ENCODE measurements at places on chromosomes 6 and 20.

- peak; percentile 39 for DNase-seq
These were observed 11.4 kb downstream of the GPX5 start for GRCh38 chr6:28537065-28537464.

DNA sequence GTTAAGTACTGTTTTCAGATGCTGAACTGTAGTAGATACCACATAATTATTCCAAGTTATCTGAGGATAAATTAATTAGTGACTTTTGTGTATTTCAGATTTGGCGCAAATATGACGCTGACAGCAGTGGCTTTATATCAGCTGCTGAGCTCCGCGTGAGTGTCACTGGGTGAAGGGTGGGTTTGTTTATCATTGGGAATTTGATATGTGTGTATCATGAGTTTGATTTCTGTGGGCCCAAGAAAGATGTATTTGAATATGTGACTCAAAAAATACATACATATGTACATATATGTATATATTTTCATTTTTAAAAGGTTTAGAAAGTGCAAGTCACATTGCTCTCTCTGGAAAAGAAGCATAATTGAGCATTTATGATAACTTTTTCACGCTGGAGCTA is 17.4 kb downstream of the SCGN start:
- no peak for DNase-seq

- no peak for DNase-seq
These were observed 5.9 kb downstream of the MAP7 start for GRCh38 chr6:136544326-136544725.

- DNase-seq, result no peak
These were observed 987 bp downstream of the TMEM181 start for GRCh38 chr6:158560836-158561320.

DNA sequence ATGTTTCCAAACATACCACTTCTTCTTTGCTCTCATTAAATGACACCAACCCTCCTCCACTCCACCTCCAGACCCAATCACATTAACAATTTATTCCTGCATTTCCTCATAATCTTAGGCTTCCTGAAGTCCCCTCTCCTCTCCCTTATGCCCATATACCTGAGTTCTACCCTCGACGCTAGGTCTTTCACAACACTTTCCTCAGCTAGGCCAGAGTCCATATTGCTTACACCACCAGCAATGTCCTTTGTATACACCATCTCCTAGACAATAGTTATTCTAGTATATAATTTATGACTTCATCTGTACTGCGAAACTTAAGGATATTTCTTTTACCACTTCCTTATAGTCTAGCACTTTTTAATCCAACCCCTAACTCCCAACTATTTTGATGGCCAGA is 47.7 kb downstream of the SIM1 start:
- DNase-seq, result no peak

GRCh38 chr20:6866741-6867140 is 99.3 kb downstream of the BMP2 start:
- DNase-seq, result no peak

GRCh38 chr20:10565922-10566897 is 107.6 kb downstream of the JAG1 start:
- no peak for DNase-seq

DNA sequence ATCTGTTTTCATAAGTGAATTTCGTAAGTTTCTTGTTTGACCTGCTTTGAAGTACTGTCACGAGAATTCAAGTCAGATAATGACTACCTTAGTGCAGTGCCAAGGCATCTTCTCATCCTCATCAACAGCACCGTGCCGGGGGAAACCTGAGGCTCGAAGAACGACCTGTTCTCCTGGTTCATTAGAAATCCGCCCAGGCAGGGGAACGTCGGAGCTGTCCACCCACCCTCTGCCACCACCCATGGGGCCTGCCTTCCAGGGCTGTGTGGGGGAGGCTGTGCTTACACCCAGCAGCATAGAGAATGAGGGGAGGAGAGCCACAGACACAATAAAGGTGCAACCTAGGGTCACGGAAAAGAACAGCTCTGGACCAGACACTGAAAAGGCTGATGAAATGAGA is 101.6 kb downstream of the RAMACL start:
- DNase-seq, result no peak

DNA sequence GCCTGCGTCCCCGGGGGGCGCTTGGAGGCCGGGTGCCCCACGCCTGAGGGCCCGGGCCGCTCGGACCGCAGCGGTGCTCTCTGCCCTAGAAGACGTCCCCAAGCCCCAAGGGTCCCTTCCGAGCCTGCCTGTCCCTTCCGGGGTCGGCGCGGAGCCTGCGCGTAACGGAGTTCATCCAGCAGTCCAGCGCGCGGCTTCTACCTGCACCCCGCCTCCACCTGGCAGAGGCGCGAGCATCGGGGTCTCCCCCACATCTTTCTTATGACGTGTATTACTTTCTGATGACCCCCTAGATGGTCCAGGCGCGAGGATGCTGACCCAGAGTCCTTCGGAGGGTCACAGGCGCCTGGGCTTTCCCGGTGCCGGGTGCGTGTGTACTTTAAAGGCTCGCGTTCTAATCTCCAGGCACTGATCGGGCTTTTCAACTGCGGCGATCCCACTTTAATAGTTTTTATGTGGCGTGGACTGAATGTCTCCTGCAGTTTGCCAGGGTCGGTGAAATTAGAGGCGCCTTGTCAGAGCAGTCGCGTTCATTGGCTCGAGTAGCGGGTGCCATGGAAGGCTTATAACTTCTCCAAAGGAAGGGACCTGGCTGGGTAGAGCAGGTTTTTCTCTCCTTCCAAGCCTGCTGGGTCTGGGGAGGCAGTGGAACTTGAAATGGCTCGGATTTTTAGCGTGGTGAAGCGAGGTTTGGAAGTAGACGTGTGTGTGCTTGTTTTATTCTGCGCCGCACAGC is 912 bp downstream of the EYA4 start:
- no peak for DNase-seq

DNA sequence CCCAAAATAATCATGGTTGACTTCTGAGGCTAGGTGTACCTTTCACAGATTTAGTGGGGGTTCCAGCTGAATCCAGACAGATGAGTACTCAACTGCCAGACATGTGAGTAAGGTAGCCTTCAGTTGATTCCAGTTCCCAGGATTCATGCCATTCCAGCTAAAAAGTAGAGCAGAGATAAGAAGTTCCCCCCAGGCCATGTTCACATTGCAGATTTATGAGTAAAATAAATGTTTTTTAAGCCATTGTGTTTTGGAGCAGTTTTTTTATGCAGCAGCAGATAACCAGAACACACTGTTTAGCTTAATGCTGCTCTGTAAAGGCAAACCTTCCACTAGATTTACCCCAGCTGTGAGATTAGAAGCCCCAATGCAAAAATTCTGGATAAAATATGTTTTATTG is 245.0 kb downstream of the RFPL4B start:
- DNase-seq, result no peak

DNA sequence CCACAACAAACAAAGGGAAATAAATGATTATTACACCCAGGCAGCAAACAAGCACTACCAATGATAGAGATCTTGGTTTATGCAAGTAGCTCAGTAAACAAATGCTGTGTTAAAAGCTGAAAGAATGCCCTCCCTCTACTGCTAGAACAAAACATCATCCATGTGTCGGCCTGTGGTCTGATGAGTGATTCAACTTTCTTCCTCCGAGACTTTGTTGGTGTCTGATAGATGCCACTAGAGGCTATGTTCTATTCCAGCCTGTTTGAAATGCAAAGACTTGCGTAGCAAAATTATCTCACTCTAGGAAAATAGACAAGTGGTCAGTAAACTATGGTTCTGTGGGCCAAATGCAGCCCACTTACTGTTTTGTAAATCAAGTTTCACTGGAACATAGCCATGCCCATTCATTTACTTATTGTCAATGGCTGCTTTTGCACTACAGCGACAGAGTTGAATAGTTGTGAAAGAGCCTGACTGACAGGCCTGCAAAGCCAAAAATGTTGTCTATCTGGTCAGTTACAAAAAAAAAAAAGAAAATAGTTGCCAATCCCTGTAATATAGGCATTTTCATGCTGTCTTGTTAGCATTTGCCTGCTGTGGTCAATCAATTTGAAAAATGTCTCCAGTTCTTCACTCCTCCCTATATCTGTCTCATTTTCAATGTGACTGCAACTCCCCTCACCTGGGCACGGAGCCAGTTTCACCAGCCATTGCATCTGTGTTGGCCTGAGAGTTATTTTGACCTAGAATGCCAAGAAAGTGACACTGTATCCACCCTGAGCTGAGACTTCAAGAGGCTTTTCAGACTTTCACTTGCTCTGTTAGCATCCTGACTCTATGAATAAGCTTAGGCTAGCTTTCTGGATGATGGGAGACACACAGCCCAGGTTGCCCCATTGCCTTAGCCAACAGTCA is 544.6 kb upstream of the BTBD3 start:
- DNase-seq, result no peak

DNA sequence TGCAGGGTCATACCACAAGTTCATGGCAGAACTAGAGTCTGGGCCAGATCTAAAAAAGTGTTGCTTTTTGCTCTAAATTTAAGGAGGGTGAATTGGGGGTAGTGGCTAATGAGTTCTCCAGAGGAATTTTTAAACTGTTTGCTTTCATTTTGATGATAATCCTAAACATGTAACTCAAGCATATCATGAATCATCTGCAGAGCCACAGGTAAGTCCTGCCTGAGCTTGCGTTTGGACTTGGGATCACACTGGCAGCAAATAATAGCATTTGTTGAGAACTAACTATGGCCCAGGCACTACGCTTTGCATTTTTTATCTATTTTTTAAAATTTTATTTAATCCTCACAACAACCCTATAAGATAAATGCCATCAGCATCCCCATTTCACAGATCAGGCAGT is 27.4 kb downstream of the FAM110A start:
- DNase-seq, result no peak

DNA sequence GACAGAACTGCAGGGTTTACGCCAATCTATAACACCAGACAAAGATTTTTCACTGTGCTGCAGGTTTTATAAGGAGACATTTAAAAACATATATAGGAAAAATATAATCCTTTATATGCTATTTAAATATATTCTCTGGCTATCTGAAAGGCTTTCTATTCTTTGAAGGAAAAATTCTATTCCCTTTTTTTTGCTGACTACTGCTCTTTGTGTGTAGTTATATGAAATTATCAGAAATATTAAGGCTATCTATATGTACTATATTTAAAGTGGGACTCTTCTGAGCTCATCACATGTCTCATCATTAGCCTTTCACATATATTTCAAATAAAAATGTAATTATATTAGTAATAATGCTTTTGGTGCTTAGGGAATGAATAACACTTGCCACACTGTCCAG is 930.7 kb downstream of the EYS start:
- DNase-seq, result no peak

DNA sequence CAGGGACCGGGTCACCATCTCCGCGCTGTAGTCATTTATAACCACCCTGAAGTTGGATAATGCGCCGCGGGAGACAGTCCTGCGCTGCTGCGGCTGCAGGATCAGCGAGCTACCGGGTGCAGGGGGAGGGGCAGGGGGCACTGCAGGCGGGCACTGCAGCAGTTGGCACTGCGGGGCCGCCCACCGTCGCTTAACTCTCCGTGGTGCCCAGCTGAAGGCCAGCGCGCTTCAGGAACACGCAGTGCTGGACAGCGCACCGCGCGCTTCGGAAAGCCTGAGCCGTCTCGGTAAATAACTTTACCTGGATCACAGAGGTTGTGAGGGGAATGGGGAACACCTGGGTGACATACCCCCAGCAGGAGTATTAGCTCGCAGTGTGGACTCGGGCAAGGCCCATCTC is 12.4 kb upstream of the LRFN2 start:
- DNase-seq, result no peak

DNA sequence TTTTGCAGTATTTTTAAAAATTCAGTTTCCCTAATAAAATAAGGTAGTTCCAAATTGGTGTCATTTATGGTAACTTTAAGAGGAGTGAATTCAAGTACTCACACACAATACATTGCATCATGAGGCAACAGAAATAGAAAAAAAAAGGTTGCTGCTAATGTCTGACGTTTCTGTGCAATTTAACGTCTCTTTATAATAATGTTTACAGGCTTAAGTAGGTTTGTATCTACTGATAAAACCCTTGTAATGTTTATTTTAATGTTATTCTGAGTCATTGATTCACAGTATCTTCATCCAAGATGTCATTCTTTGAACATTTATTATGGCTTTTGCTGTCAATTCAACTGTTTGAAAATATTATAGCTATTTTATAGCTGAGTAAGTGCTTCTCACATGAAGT is 86.0 kb downstream of the RNF217 start:
- no peak for DNase-seq

DNA sequence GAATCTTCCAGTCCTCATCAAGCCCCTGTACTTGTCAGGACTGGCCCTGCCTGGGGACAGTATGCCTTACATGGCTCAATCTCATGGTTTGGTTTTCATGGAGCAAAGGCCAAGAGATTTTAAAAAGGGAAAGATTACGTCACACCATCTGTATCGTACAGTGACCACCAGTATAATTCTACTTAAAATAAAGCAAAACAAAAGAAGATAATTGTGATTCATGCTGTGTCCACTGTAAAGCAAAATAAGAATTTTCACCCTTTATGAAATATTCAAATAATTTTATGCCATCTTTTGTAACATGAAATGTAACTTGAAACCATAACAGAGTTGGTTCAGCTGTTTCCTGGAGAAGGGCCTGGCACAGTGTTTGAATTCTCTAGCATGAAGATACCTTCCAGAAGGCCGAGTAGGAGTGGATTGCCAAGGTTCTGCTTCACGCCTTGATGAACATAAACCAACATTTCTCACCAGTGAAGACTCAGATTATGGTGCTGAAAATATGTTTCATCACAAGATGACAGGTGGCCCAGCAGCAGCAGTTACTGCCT is 486.5 kb downstream of the RFPL4B start:
- DNase-seq, result no peak

GRCh38 chr20:13883425-13883824 is 98.6 kb downstream of the NDUFAF5 start:
- no peak for DNase-seq

DNA sequence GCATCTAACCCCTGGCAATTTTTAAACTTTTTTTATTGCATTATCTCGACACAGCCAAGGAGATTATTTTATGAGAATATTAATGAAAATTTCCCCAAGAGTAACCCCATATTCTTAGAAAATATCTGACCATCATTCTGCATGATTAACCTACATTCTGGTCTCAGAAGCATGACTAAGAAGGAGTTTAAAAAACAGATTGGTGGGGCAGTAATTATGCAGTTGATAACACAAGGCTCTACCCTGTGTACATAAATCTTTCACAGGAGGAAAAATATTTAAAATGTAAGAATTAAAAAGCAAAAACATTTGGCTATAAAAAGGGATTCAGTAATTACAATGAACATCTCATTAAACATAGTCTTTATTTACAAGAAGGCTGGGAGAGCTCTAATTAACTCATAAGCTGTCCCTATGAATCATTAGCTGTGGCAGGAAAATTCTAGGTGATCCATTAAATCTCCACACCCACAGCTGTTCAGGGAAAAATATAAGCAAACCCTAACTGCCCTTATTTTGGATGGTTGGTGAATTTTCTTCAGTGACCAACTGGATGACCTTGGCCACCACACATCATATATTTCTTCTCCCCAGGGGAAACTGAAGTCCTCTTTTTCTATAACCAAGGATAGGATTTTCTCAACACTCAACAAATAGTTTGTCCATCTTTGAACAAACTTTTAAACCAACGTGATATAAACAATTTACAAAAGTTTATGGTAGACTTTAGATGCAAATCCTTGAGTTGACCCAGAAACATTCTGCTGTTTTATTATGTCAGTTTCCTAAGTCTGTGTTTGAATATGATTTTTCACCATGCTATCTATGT is 59.5 kb downstream of the PDE7B start:
- no peak for DNase-seq

Measured in NCI-H1436 treated with DMSO at 0.1 percent for 48 hours (cell line).